ENCODE measurements at places on chromosomes 13 and 19.

GRCh38 chr13:73440296-73440895, 381.6 kb downstream of the KLF5 start:
- no peak for DNase-seq

GRCh38 chr19:39942366-39942730, 7.9 kb upstream of the FCGBP start:
- no peak for DNase-seq

DNA sequence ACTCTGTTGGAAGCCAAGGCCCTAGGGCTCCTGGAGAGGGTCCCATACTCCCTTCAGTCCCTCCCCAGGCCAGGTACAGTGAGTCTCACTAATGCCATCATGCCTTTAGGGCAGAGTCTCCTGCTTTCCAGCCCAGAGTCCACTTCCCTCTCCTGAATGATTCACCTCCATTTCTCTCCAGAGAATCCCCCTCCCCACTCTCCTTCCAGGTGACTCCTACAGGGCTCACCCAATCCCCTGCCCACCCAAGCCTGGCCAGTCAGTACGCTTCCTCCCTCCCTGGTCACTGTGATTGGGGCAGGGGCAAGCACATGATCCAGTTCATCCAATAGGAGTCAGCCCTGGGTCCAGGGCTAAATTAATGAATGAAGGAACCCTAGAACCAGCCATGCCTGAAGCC, 35.0 kb upstream of the PNMA8B start:
- DNase-seq, result no peak

DNA sequence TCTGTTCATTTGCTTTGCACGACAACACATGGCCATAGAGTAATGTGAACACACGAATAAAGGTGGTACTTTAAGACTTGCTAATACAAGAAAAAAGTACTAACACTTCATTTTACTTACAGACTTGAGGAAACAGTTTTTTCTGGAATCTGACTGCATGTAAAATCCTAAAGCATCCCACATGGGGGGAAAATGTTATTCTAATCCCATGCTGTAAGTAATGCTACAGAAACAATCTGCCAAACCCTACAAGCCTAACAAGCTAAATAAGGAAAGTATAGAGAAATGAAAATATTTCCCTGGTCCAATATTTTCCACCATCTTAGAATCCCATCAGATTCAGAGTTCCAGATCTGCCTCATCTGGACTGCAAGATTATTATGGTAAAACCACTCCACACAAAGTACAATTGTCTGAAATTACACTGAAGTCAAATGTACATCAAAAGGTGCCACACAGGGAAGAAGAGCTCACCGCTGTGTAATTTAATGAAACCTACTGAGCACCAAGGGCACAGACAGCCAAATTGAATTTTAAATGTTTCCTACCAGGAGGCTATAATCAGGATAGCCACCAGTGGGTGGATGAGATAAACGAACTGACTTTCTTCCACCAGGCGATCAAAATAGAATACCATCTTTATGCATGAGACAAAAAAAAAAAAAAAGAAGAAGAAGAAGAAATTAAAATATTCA, 22.0 kb downstream of the LHFPL6 start:
- DNase-seq, result no peak

- DNase-seq, result no peak
These were observed 281.4 kb downstream of the LHFPL6 start for GRCh38 chr13:39321574-39321973.

GRCh38 chr19:54532528-54532927, 29.9 kb downstream of the LAIR2 start:
- DNase-seq, result no peak

- no peak for DNase-seq
These were observed 2.8 kb downstream of the MYH14 start for GRCh38 chr19:50206191-50206590.

GRCh38 chr19:18793144-18794028, 2.3 kb upstream of the COMP start:
- no peak for DNase-seq

- no peak for DNase-seq
These were observed 54.0 kb downstream of the ZNF536 start for GRCh38 chr19:30425885-30426838.

GRCh38 chr13:43749503-43749902, 37.3 kb downstream of the ENOX1 start:
- DNase-seq, result no peak

DNA sequence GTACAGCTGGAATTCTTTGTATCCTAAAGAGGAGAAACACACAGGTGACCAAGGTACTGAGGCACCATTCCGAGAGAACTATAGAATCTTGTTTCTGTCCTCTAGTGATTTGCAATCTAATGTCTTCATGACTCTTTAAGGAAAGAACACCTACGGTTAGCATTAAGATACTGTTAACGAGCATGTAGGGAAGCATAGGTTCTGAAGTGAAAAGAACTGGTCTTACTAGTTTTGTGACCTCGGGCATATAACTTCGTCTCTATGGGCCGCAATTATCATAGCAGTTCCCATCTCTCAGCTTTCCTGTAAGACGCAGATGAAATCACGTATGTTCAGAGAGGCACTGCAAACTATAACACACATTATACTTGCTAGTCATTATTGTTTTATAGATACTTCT, 193.0 kb upstream of the NBEA start:
- DNase-seq, result no peak

- no peak for DNase-seq
These were observed 176.8 kb downstream of the OXGR1 start for GRCh38 chr13:96817336-96817941.

GRCh38 chr13:103063376-103063775, 2.8 kb downstream of the SLC10A2 start:
- DNase-seq, result no peak

DNA sequence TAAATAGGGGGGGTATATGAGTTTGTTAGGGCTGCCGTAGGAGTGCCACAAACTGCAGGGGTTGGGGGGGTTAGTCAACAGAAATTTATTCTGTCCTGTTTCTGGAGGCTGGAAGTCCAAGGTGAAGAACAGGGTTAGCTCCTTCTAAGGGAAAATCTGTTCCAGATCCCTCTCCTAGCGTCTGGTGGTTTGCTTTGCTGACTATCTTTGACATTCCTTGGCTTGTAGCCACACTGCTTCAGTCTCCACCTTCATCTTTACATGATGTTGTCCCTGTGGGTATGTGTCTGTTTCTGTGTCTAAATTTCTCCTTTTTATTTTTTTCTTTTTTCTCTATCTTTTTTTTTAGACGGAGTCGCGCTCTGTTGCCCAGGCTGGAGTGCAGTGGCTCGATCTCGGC, 8.1 kb upstream of the ICAM1 start:
- DNase-seq, result no peak

GRCh38 chr19:1293782-1294604, 8.3 kb downstream of the EFNA2 start:
- DNase-seq, result no peak

- DNase-seq, result no peak
These were observed 316.0 kb downstream of the FOXO1 start for GRCh38 chr13:40350283-40350992.

- DNase-seq, result no peak
These were observed 5.2 kb downstream of the FAAP24 start for GRCh38 chr19:32977280-32977679.

GRCh38 chr19:2462635-2463421, 6.1 kb upstream of the LMNB2 start:
- DNase-seq, result no peak

DNA sequence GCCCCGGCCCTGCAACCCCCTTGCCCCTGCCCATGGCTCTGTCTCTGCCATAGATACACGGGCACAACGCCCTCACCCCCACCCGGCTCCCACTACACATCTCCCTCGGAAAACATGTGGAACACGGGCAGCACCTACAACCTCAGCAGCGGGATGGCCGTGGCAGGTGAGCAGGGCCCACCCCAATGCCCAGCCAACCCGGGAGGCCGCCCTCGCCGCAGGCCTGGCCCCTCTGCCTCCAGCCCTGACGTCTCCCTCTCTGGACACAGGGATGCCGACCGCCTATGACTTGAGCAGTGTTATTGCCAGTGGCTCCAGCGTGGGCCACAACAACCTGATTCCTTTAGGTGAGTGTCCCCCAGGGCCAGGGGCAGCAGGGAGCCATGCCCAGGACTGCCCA, 7.7 kb downstream of the YIPF2 start:
- no peak for DNase-seq

DNA sequence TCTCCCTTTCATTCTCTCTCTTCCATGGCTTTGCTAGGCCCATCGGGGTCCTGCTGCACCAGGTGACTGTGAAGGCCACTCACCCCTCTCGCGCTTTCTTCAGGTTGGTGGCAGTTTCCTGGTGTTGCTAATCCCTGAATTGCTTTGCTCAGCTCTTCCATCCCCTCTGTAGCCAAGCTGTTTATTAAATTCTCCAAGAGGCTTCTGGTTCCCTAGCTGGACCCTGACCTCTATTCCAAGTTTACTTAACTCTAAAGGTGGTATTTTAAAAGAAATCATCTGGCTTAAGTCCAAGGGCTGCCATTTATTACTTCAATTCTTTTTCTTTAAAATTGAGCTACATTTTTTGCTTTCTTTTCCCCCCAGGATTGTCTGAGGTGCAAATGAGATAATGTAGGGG, 32.7 kb upstream of the MICU2 start:
- DNase-seq, result no peak

- DNase-seq, result peak; percentile 83
These were observed at the start of gene SHFL for GRCh38 chr19:10085641-10086590. SHFL (plus strand) TSS chr19:10086317; CDS start chr19:10086428, 111 bp downstream.

DNA sequence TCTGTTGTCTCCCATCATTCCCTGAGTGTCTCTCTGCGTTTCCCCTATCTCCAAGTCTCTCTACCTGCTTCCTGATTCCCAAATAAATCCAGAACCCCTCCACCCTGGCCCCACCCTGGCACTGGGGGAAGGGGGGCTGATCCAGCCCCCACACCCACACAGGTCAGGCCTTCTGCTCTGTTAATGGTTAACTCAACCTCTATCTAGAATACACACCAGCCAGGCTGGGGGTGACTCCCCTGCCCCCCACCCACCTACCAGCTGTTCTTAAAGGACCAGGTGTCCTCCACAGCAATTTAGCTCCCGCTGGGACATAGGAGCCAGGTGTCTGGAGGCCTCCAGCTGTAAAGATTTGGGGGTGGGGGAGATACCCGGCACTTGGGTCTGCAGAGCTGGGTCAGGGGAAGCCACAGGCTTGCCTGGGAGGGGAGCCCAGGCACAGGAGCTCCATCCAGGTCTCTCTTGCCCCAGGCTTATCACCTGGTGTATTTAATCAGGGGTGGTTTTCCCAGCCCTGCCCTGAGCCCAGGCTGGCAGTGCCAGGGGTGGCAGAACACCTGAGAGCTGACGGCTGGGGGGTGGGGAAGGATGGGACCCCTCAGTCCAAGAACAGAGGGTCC, 3.9 kb downstream of the IRF2BP1 start:
- DNase-seq, result no peak

- no peak for DNase-seq
These were observed 8.7 kb downstream of the LRCH1 start for GRCh38 chr13:46561691-46562090.

- DNase-seq, result no peak
These were observed 64.0 kb upstream of the MED4 start for GRCh38 chr13:48158915-48159314.

GRCh38 chr13:113537909-113538688, 46.5 kb upstream of the TFDP1 start:
- DNase-seq, result no peak

- DNase-seq, result no peak
These were observed 14.5 kb upstream of the ZBTB32 start for GRCh38 chr19:35689836-35690235.

GRCh38 chr19:5134691-5135090, 165.8 kb downstream of the KDM4B start:
- no peak for DNase-seq

- DNase-seq, result no peak
These were observed 58.6 kb upstream of the SPRY2 start for GRCh38 chr13:80399340-80400163.

DNA sequence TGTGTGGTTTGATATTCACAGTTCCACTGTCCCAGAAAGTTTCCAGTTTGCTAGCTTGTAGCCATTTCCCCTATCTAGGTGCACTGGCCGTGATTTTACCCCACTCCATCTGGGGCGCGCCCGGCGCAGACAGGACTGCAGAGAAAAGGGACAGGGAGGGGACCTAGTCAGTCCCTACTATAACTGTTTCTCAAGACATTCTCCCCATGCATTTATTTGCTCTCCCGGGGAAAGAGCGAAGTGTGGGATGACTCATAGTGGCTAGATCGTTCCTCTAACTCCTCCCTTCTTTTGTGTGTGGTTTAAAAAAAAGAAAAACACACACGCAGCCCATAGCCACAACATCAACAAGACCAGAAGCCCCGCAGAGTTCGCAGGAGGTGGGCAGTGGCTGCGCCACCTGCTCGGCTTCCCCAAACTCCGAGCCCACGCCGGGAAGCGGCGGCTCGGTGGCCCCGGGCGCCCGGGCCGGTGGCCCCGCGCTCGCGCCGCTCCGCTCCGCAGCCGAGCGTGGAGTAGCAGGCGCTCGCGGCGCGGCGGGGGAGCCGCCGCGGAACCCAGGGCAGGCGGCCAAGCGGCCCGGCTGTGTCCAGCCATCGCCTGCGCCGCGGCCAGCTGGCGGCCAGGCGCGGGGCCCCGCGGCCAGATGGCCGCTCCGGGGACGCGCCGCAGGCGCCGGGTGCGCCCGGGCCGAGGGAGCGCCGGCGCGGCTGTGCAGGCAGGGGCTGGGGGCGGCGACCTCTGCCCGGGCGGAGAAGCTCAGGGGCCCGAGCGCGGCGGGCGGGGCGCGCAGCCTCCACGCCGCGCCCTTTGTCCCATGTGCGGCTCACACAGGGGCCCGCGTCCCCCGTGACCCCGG, 653 bp downstream of the TMTC4 start:
- DNase-seq, result peak; percentile 38

DNA sequence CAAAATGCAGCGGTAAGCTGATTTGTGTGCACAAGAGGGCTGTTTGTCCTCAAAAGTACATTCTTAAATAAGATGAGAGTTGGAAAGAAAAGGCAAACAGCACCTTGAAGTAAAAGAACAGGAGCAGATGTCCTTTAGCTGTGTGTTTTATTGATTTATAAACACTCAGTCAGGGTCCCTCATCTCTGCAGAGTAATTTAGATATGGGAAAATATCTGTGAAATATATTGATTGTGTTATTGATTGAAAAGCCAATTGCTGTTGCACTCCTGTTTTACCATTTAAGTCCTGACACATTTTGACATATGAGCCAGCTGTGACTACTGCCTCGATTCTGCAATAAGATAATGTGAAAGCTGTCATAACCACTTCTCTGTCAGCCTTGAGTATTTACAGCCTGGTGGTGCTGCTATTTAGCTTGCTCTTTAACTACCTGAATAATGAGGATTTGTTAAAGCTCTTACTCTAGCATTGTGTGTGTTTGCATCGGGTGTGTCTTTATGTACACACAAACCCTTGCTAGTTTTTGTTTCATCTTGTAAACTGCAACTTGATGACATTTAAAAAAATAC, 550.1 kb downstream of the DACH1 start:
- DNase-seq, result no peak

GRCh38 chr13:95083066-95083465, 218.2 kb downstream of the ABCC4 start:
- DNase-seq, result no peak

GRCh38 chr13:51977625-51978024, 33.6 kb downstream of the ATP7B start:
- no peak for DNase-seq

DNA sequence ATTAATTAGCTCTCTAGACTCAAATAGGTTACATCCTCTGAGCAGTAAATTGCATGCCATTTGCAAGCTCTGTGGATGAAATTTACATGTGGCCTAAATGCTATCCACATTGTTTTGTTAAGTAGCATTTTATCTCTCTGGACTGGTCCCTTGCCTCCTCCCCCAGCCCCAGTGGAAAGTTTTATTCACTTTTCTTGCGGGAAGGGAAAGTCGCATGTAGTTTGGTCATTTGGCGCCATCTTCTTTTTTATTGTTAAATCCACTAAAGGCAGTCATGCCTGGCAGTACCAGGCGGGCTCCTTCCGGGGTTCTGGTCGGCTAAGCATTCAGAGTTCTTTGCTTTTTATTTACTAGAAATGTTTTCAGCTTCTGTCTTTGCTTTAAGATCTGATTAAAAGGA, 188.7 kb downstream of the TM9SF2 start:
- DNase-seq, result no peak

Measured in CD8-positive, alpha-beta memory T cell (primary cell).